ENCODE measurements at places on chromosomes 4 and X.

GRCh38 chr4:11209826-11210225 lies 218.9 kb downstream of the HS3ST1 start:
- no peak for DNase-seq

GRCh38 chrX:11888421-11888820 lies 130.4 kb downstream of the MSL3 start:
- no peak for DNase-seq

DNA sequence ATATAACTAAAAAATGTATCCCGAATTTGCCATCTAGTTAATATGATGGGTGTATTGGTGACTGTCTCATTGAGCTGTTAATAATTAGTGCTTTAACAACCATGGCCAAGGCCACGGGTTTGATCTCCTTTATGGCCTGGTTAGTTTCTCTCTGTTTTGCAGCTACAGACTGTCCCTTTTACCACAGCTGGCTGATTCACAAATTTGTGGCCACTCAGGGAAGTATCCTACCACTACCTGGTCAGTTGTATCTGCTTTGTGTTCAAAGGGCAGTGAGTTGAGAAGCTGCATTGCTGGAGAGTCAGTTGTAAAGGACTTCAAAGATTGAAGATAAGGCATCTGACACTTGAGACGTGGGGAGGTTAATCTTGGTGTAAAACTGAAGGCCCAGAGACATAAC lies 219.1 kb upstream of the BMP3 start:
- DNase-seq = no peak

- no peak for DNase-seq
These were observed 24.0 kb downstream of the UNC5C start for GRCh38 chr4:95524729-95525128.
